Activated CD4-positive, alpha-beta memory T cell treated with anti-CD3 and anti-CD28 coated beads, Interleukin-2, amount 10 ng/mL, durations not matched to agents 7 days and 5 days (primary cell): ENCODE measurements at places on chromosomes 12 and 14. TPM values are rescaled to one million over a fixed set of nuclear protein-coding genes. Genes with fewer than 3 reads are reported as not detected.

Gene KCNH3
- total RNA-seq: 0.58 TPM

Gene TPH2
- not detected for total RNA-seq

Gene HVCN1
- 11.6 TPM for total RNA-seq

Gene SIVA1
- total RNA-seq: 96.2 TPM

Gene KCNJ8
- total RNA-seq: not detected

Gene CLMN
- 0.48 TPM for total RNA-seq

Gene TMEM132D
- total RNA-seq: not detected

Gene CDCA4
- 57.5 TPM for total RNA-seq

Gene ATXN2
- total RNA-seq: 35.3 TPM

Gene B4GALNT3
- total RNA-seq: 0.68 TPM

Gene NFE2
- total RNA-seq: not detected

Gene NGB
- total RNA-seq: not detected

Gene FGF6
- not detected for total RNA-seq

Gene ING4
- 32.2 TPM for total RNA-seq

Gene TSPAN8
- total RNA-seq: not detected

Gene DBX2
- not detected for total RNA-seq

Gene GRIN2B
- not detected for total RNA-seq

Gene IAPP
- not detected for total RNA-seq

Gene NEDD8
- total RNA-seq: 190 TPM

Gene GCH1
- 68.7 TPM for total RNA-seq

Gene SIX1
- 1.4 TPM for total RNA-seq

Gene TCL1B
- not detected for total RNA-seq

Gene GLIPR1L1
- total RNA-seq: not detected

Gene SMCO3
- total RNA-seq: not detected

Gene CCDC85C
- 11.7 TPM for total RNA-seq

Gene PRKD1
- not detected for total RNA-seq

Gene SLCO1B1
- total RNA-seq: not detected

Gene TAS2R10
- total RNA-seq: 0.30 TPM

Gene FGD4
- total RNA-seq: 0.08 TPM

Gene EPYC
- total RNA-seq: not detected

Gene ITPR2
- 31.7 TPM for total RNA-seq

Gene PLEKHD1
- total RNA-seq: 0.15 TPM

Gene YAF2
- 39.6 TPM for total RNA-seq

Gene BTBD6
- 44.2 TPM for total RNA-seq

Gene KCNMB4
- 0.33 TPM for total RNA-seq
